NCI-H2107 (cell line): ENCODE measurements at places on chromosomes 2 and 18.

DNA sequence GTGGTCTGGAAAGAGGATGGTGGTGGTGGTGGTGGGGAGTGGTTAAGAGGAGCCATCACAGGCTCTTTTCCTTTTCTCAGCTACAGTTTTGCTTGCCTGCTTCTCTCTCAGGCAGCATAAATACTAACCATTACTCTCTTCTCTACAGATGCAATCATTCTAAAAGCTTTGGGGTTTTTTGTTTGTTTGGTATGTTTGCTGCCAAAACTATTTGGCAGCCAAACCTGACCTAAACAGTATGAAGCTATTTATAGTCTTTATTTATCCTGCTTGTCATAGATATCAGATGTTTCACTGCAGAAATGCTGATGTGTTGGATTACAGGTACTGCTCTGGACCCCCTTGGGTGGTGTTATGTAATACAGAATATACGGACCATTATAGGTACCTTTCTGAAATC, 15.3 kb downstream of the SIX3 start:
- DNase-seq, result no peak

DNA sequence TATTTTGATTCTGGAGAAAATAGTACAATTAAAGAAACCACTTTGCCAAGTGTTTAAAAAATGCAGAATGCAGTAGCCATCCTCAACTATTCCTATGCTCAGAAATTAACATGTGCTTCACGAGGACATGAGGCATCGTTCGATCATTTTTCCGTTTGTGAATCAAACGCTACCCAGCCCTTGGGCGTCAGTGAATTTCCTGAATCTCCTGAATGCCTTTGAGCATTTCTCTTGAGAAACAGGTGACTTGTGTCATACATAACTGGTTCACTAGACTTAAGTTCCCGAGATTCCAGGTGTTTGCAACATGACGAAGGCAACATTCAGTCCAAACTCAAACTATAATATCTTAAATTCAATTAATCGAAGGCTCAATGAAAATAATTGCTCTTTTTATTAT, 110.0 kb upstream of the ALKAL2 start:
- no peak for DNase-seq

GRCh38 chr2:44167311-44167907, 1.3 kb upstream of the PPM1B start:
- no peak for DNase-seq

GRCh38 chr2:163670929-163671328, 64.9 kb downstream of the FIGN start:
- DNase-seq, result no peak

DNA sequence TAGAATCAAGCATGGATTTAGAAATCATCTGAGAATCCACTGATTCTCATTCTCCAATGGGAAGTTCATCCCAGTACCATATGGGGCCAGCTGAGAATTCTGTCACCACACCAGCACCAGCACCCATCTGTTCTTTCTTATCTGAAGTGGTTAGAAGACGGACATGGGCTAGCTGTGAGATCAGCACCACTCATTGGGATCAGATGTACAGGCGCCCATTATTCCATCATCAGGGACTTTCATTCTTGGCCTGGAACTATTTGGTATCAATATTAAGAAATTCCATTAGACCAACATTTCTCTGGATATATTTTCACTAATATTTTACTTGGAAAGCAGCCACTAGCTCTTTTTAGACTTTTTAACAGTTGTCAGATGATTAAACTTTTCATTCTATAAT, 185.9 kb upstream of the LINC00305 start:
- no peak for DNase-seq

DNA sequence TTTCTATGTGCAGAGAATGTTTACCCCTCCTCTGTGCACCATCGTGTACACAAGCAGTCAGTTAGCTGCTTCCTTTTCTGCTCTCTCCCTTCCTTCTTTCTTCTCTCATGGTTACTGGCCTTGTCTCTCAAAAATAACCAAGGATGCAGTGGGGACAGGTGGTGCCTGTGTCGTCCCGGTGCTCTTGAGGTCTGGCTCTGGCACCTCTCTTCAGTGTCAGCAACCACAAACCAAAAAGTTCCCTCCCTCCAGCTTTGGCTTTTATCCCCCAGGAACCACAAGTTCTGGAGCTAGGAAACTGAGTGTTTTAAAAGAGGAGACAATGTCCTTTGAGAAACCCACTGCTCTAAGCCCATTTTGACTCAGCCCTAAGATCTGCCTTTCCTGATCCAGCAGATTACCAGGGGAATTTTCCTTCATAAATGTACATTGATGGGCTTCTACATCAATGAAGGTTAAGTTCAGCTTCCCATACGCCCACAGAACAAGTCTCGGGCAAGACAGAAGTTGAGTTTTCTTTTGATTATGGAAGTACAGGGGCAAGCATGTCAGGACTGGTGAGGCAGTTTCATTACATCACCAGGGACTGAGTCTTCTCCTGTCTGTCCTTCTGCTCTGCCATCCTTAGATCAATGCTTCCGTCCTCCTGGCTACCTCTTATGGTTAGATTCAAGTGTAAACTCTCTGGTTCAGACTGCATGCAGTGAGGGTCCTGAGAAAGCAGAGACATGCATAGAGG, 232.2 kb downstream of the SETBP1 start:
- DNase-seq, result no peak

DNA sequence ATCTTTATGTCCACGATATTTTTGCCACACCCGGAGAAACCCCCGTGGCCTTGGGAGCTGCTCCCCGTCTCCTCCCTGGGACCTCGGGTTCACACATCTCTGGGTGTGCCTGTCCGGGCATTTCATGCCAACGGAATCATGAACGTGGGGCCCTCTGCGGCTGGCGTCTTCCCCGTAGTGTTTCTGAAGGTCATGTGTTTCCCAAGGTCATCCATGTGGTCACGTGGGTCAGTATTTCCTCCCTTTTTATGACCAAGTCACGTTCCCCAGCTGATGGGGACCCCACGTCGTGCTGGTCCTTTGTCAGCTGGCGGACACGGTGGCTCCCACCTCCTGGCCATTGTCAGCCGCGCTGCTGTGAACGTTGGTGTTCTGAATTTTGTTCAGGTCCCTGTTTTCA, 135.7 kb downstream of the NFATC1 start:
- no peak for DNase-seq

DNA sequence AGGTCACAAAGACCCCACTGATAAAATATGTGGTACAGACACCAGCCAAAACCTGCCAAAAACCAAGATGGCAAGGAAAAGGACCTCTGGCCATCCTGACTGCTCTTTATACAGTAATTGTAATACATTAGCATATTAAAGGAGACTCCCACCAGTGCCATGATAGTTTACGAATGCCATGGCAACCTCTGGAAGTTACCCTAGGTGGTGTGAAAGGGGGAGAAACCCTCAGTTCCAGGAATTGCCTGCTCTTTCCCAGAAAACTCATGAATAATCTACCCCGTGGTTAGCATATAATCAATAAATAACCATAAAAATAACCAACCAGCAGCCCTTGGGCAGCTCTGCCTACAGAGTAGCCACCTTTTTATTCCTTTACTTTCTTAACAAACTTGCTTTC, 129.8 kb upstream of the EPB41L3 start:
- DNase-seq, result no peak

DNA sequence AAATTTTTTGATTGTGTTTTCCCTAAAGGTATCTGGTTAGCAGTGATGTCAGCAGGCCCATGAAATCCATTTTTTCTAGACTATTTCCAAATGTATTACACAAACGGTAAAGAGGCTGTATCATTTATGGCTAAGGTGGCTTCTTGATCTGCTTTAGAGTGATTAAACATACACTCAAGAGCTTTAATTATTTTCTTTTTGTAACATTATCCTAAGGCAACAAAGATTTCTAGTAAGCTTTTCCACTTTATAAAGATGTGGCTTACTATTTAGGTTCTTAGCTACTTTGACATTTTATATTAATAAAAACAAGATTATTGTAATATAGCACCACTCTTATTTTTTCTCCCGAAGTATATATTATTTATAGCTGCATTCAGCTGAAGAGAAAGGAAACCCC, 16.5 kb downstream of the MFF start:
- DNase-seq, result no peak

- no peak for DNase-seq
These were observed 35.4 kb downstream of the TMEM178A start for GRCh38 chr2:39701137-39701536.

GRCh38 chr2:190961918-190962487, 52.0 kb downstream of the STAT1 start:
- DNase-seq, result no peak

- DNase-seq, result no peak
These were observed 495.8 kb upstream of the POU3F3 start for GRCh38 chr2:104358122-104358521.

GRCh38 chr18:57534511-57534909, 52.0 kb downstream of the FECH start:
- no peak for DNase-seq

GRCh38 chr2:37776487-37776886, 105.0 kb upstream of the CDC42EP3 start:
- DNase-seq, result no peak
